Tongue (tissue), 3 donors: ENCODE measurements at places on chromosomes 12 and 14.

DNA sequence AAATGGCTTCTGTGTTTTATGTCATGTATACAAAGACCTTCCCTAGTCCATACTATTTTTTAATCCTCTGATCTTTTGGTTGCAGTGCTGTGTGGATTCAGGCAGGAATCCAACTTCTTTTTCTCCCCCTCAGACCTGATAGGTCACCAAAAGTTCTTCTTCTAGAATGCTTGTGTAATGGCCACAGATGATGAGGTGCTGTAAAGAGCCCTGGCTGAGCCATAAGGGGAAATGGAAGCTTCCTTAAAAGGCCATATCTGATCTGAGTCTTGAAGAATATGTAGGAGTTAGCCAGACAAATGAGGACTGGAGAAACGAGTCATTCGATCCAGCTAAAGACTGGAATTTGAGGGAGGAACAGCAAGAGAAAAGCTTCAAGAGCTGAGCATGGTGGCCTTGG lies 353.9 kb downstream of the PCNX1 start:
- no peak for DNase-seq

GRCh38 chr14:69491193-69491592 lies 6.7 kb downstream of the PLEKHD1 start:
- DNase-seq, result no peak

DNA sequence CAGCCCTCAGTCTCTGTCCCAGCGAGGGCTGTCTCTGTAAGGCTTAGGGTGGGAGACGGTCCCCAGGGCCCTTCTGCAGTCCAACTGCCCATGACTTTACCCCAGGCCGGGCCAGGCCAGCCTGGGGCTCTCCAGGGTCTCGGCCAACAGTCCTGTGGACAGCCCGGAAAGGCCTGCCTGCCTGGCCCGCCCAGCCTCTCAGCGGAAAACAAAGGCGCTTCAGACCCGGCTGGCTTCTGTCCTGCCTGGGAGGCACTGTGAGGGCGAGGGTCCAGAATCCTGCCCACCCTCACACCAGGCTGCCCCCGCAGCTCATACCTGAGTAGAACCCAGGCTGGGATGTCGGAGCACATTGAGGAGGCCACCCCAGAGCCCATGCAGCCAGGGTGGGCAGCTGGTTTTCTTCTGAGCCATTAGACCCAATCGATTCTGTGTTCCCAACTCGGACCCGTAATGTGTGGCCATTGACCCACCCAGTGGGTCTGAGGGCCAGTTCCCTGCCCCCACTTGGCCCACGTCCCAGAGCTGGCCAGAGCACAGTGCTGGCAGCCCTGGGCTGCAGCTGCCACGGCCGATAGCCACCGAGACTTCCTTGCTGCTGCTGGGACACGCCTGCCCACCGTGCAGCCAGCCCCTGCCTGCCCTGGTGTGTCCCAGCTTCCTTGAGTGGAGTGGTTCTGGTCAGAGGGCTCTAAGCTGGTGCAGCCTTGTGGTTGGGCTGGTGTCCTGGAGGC lies 1.6 kb downstream of the CRIP2 start:
- peak; percentile 75 for DNase-seq

- DNase-seq, result no peak
Observed at GRCh38 chr12:121980191-121980891, 41.3 kb upstream of the BCL7A start.

GRCh38 chr14:68853749-68854148 lies 60.9 kb upstream of the ZFP36L1 start:
- DNase-seq, result no peak

- peak; percentile 77 for DNase-seq
Observed at GRCh38 chr14:50396631-50397389, at the start of gene CDKL1. Gene CDKL1 (minus strand): TSS chr14:50396881. CDS start chr14:50395868, 1,013 bp downstream.

GRCh38 chr12:38370311-38370710 lies 53.7 kb downstream of the ALG10B start:
- DNase-seq, result no peak

DNA sequence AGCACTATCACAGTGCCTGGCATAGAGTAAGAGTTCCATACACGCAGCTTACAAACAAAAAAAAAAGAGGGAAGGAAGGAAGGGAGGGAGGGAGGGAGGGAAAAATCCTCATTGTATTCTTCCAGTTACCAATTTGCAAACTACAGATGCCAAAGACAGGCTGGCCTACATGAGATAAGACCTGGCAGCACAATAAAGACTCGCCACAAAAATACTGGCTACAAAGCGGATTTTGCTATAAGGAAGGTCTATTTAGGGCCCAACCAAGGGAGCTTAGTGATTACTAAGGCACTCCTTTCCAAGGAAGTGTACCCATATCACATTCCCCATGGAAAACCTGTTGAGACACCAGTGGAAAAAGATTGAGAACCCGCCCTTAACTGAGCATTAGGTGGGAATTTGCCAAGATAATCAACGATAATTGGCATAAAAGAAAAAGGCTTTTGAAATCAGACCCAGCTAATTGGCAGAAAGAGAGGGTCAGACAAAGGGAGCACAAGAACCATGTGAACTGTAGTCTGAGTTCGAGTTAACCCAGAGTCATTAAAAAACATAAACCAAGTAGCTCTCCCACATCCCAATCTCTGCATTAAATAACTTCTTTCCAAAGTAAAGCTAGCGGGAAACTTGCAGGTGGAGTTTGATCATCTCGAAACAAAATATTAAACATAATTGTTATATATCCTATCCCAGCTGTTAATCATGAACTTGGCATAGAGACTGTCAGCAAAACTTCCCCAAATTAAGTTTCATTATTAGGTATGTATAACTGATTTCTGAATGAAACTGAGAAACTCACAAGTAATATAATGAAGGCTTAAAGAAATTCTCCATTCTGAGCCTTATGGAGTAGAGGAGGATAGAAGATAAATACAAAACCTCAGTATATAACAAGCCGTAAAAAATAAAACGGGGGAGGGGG lies 50.1 kb downstream of the PHLDA1 start:
- DNase-seq, result no peak

- no peak for DNase-seq
Observed at GRCh38 chr14:102588821-102589220, 3.6 kb upstream of the RCOR1 start.

GRCh38 chr12:76445462-76445861 lies 97.2 kb upstream of the BBS10 start:
- no peak for DNase-seq

DNA sequence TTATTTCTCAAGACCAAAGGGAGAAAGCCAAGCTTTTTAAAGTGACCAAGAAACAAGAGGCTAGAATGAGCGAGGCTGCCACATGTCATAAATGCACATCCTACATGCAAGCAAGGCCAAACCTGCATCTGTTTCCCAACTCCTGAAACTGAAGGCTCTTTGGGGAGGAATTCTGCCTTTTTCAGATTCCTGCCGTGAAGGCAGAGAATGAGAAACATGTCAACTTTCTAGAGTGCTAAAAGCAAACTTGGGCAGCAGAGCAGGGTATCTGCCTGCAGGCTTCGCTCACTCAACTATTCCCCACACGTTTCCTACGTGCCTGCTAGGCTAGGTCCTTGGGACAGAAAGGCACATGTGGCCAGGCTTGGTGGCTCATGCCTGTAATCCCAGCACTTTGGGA lies 15.2 kb downstream of the DPF3 start:
- no peak for DNase-seq

GRCh38 chr12:897386-897785 lies 52.1 kb downstream of the RAD52 start:
- DNase-seq, result no peak

DNA sequence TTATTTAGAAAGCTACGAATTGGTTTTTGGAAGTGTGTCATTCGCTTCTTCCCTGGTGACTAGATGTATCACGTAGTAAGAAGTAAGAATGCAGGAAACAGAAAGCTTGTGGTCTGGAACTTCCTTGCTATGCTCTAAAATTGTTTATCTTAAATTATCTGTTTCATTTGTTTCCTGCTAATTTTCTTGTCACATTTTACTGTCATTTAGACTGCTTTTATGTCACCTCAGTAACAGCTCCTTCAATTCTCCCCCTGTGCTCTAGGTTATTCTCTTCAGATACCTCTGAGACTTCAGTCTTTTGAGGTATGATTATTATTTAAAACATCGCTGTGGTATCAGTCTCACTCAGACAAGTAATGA lies 699 bp upstream of the CD69 start:
- DNase-seq, result no peak

- DNase-seq, result peak; percentile 52
Observed at GRCh38 chr14:60515511-60516289, 6.8 kb downstream of the SIX6 start.

- peak; percentile 75 for DNase-seq
Observed at GRCh38 chr12:2813214-2814185, 1.0 kb downstream of the ITFG2 start.

- DNase-seq, result no peak
Observed at GRCh38 chr12:102498471-102498870, 18.1 kb upstream of the IGF1 start.

DNA sequence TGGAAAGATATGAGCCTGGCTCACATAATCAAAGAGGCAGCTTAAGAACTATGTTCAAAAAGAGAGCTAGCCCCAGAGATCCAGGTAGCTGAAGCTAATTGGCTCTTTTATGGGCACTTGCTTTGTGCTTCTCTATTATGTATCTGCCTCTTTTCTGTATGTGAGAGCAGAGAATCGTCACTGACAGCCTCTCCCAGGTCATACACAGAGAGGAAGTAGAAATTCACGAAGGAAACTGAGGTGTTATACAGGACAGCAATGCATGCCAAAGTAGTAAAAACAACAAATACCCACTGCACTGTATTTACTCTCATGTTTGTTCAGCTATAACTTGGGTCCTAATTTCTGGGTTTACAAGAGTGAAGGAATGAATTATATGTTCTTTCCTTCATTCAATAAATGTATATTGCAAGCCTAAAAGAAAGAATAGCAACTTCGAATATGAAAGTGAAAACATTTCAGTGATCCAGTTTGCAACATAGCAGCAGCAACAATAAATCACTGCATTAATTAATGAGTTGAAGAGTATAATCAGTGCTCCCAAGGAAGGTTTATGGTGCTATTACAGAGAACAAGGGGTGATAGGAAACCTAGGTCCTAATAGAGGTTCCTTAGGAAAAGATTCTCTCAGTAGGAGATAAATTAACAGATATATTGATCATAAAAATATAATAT lies 47.1 kb upstream of the ATXN7L3B start:
- DNase-seq, result no peak

DNA sequence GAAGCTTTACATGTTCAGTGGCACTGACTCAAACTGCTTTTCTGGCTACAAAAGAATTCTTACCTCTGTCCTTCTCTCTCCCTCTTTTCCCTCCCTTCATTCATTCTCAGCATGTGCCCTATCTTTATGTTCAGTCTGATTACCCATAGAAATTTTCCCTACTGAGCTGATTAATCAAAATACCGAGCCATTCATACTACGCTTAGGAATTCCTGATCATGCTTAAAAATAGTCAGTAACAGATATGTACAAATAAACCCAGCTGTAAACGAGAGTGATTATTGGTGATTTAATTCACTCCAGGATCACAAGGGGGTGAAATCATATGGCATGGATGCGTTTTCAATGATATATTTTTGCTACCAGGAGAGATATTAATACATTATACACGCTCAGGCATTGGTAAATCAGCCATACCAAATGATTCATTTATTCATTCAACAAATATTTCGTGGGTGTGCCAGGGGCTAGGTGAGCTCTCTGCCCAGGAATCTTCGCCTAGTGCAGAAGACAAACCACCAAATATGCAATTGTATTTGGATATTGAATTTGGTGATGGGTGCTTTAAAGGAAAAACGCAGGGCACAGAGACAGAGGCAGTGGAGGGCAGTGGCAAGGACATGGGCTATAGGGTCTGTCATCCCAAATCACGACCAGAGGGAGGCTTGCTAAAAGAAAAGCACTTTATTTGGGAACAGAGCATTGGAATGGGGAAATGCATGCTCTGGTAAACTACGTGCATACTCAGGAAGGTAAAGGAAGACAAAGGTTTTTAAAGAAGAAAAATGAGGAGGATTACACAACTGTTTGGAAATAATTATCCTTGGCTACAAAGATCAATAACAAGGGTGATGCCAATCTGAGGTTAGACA lies 13.9 kb upstream of the VRK1 start:
- no peak for DNase-seq

GRCh38 chr14:104289507-104289906 lies 151.1 kb downstream of the KIF26A start:
- DNase-seq, result no peak

- DNase-seq, result no peak
Observed at GRCh38 chr12:7732993-7733392, 14.2 kb downstream of the CLEC4C start.

DNA sequence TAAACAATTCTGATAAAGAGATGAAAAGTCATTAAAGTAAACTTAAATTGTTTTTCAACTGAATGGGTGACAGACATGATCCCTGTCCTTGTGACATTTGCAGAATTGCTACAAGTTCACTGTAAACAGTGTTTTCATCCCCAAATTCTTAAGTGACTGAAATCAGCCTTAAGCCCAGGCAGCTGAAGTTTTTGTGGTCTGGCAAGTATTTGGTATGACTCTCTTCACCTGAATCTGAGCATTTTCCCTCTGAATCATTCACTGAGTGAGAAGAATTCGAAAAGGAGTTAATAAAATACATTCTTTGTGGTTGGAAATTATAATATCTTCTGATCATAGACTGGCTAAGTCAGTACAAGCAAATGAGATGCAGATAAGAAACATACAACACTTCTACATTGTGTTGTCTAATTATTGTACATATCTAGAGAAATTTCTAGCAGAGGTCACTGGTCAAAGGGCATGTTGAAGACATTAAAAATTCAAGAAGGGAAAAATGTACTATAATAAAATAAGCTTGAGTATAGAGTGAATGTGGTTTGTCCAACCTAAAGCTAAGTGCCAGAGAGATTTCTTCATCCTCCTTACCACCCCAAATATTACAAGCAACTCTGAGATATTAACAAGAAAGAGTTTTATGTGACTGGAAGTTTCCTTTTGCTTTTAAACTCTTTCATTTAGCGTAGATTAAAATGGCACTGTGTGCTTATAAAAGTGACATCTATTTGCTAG lies 177.8 kb upstream of the DIO2 start:
- DNase-seq, result no peak

DNA sequence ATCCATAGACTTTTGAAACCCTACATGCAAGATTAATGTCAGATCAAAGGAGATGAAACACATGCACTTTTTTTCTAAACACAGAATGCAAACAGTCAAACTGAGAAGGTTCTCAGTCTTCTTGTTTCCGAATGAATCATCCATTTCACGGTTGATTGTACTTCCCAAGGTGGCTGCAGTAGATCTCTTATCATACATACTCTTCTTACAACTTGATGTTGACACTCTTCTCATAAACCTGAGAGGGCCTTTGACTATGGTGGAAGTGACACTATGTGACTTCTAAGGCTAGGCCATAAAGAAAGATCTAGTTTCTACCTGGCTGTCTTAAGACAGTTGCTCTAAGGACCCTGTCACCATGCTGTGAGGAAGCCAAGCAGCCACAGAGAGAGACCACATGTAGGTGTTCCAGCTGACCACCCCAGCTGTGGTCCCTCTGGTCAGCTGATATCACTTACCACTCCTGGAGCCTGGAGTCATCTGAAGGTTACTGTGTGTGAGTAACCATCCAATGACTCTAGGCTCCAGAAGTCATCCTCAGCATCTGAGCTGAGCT lies 67.2 kb upstream of the HMGA2 start:
- DNase-seq, result no peak

- DNase-seq, result peak; percentile 44
Observed at GRCh38 chr12:578748-579419, 84.4 kb downstream of the NINJ2 start.

GRCh38 chr14:95420060-95420459 lies 96.4 kb downstream of the SYNE3 start:
- DNase-seq, result no peak
